ENCODE measurements at places on chromosomes 1 and 21.

GRCh38 chr1:17682400-17682799 lies 72.7 kb upstream of the ACTL8 start:
- no peak for DNase-seq

DNA sequence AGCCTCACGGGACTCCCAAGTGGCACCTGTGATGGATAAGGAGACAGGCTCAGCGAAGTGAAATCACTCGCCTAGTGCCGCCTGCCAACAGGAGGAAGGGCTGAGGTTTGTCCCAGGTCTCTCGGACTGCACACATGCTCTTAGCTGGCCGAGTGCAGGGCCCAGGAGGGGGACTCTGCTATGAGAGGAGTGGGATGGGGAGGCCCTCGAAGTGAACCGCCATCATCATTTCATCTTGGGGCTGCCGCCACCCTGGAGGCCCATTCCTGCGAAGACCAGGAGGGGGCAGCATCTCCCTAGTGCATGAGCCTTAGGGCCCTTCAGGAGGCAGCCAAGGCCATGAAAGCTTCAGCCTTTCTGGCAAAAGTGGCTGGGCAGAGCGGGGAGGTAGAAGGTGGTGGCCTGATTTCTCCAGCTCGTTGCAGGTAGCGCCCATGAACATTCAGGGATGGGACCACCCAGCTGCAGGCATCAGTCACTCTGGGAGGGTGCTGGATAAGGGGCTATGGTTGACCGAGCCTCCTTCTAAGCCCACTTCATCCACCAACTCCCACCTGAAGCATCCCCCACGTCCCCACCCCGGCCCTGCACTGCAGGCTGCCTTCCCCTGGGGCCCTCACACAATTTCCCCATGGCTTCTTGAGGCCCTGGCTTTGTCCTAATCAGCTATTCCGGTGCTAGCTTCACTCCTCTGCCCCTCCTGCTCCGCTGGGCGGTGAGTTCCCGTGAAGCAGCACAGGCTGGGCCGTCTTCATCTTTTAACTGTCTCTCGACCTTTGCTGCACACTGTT lies 17.2 kb upstream of the RASSF5 start:
- DNase-seq: peak; percentile 89

DNA sequence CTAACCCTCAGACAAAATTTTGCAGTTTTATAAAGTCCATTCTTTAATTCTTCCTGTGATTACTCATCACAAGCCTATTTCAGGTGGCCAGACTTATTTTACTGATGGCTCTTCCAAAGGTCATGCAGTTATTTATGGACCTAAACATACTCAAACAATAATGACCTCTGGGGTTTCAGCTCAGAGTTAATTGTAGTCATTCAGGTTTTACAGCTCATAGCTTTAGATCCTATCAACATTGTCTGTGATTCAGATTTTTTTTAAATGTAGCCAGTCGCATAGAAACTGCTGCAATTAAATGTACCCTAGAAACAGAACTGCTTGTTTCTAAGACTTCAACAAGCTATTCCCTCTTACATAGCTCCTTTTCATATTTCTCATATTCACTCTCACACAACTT lies 270.8 kb downstream of the COL11A1 start:
- no peak for DNase-seq

- no peak for DNase-seq
Measured at GRCh38 chr1:63931468-63931867, 157.7 kb downstream of the ROR1 start.

DNA sequence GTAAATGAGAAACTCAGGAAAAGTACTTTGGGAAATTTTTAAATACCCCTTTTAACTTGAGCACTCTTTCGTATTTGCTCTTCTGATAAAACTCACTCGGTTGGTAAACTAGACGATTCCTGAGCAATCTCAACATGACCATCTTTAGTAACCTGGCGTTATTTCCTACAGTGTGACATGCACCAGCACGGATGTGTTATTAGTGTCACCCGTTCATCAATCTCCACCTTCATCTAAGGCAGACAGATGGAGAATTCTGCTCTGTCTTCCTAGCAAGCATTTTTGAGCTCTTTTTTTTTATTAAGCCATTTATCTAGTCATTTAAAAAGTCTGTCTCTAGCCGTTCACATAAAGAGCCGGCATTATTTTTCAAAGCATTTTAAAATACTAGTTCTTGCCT lies 155.2 kb downstream of the DISP1 start:
- DNase-seq: no peak

DNA sequence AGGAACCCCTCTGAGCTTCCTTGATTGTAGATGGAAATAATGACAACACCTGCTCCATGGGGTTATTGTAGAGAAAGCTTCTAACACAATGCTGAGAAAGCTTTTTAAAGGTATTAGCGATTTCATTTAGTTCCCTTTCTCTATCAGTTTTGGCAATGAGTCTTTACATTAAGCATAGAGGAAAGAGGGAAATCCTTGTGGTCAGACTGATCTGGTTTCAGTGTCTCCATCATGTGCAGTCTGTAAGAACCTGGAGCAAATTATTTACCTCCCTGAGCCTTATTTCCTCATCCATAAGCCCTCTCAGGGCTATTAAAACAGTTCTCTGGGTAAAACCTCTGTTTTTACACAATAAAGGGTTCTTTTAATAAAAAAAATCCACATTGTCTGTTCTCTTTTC lies 87.5 kb downstream of the FGGY start:
- DNase-seq: no peak

DNA sequence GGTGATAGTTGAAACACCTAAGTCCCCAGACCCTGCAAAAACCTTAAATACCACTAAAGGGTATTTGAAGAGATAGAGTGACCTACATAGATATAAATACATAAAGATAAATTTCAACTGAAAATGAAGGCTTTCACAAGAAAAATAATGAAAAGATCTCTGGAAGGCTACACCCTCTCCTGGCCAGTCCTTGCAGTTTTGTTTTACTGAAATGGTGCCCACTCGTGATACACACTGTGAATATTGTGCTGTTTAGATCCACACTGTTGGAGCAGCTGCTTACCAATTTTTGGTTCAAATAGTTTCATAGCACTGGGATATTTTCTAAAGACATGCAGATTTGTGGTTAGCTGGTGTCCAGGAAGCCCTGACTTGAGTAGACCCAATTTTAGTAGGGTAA lies 31.5 kb upstream of the RNF187 start:
- no peak for DNase-seq

- DNase-seq: no peak
Measured at GRCh38 chr1:170583186-170583585, 51.2 kb downstream of the GORAB start.
